ENCODE measurements at places on chromosomes 1 and 21. TPM values are rescaled to one million over a fixed set of nuclear protein-coding genes. Genes with fewer than 3 reads are reported as not detected.

The UMODL1 gene
- not detected for total RNA-seq

- no peaks in the 10 kb centered on the region for H3K27me3 ChIP-seq
- H3K4me1 ChIP-seq, result no peaks in the 10 kb centered on the region
- DNase-seq, result no peak
- no peak overlapping the region for H3K27ac ChIP-seq
- no peaks in the 10 kb centered on the region for H3K36me3 ChIP-seq
- H3K4me3 ChIP-seq, result no peak overlapping the region
Observed at GRCh38 chr21:45600248-45600647, 43.3 kb upstream of the PCBP3 start.

DNA sequence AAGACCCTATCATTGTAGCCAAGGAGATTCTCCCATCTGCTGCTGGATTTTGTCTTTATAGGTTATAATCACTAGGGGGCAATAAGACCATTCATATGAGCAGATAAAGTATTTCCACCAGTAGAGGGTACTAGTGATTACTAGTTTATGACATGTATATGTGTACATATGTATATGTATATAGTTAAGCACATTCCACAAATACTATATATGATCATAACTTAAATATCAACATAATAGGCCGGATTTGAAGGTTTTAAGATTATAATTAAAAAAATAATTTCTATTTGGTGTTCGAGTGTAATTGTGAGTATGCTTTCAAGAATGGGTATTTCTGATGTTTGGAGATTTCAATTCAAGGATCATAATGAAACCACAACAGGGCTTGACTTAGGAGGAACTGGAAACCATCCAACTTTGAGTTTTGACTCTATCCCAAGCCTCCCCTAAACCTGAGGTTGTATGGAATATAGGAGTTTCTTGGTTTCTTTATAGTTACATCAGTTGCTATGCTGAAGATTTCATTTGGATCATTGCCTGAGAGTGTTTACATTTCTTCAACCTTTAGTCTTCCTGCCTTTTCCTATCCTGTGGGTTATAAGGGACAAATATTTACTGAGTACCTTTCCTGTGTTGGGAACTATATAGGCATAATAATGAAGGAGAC, 16.9 kb downstream of the TCEANC2 start:
- H3K4me3 ChIP-seq, result no peak overlapping the region
- no peak overlapping the region for H3K27ac ChIP-seq
- no peaks in the 10 kb centered on the region for H3K27me3 ChIP-seq
- no peak for DNase-seq
- no peaks in the 10 kb centered on the region for H3K36me3 ChIP-seq
- H3K4me1 ChIP-seq, result no peaks in the 10 kb centered on the region

DNA sequence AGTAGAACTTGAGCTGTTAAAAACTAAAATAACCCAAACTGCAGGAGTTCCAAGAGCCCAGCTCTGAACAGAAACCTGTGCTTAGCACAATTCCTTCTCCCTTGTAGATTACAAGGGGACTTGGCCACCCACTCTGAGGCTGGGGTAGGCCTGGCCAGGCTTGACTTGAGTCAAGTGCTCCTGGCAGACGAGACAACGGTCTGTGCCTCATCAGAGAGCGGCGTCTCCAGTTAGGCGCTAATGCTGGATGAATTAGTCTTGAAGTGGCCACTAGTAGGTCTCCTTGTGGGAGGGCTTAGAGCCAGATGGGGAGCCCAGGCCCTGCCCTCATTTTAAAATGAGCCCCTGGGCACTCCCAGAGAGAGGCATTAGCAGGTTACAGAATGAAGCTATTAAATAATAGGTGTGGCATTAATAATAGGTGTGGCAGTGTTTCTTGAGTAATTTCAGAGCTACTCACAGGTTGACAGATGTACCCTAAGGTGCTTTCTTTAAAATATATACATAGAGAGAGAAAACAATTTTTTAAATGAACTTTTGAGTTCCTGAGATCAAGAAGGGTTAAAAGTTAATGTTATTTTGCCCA, 1.1 kb downstream of the EEIG2 start:
- H3K4me1 ChIP-seq, result peaks cover 9% of the 10 kb centered on the region
- H3K27me3 ChIP-seq, result no peaks in the 10 kb centered on the region
- H3K4me3 ChIP-seq, result peak overlapping the region; percentile 68
- H3K36me3 ChIP-seq, result no peaks in the 10 kb centered on the region
- H3K27ac ChIP-seq, result peak overlapping the region; percentile 72

GRCh38 chr1:170863621-170864020, 71.7 kb upstream of the MROH9 start:
- H3K4me1 ChIP-seq, result no peaks in the 10 kb centered on the region
- no peaks in the 10 kb centered on the region for H3K27me3 ChIP-seq
- H3K36me3 ChIP-seq, result no peaks in the 10 kb centered on the region
- no peak overlapping the region for H3K4me3 ChIP-seq

Measured in uterus (tissue), 4 donors.